ENCODE measurements at places on chromosomes 5 and 9.

- DNase-seq, result no peak
These were observed 10.9 kb upstream of the EGFL7 start for GRCh38 chr9:136651860-136652259.

- DNase-seq, result no peak
These were observed 97.4 kb downstream of the HOMER1 start for GRCh38 chr5:79416499-79416898.

DNA sequence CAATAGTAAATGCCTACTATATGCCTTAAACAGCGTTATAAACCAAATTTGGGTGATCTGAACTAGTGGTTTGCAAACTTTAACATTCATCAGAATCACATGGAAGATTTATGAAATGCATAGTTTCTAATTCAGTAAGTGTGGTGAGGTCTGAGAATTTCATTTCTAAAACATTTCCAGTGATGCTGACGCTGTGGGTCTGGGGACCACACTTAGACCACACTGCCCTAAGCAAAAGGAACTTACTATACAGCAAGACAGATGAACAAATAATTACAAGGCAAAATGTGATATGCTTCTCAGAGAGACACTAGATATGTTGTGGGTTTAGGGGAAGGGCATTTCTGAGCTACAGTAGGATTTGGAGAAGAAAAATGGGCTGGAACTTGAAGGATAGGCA is 72.6 kb downstream of the OXCT1 start:
- no peak for DNase-seq

GRCh38 chr9:77040340-77040739 is 20.9 kb downstream of the FOXB2 start:
- DNase-seq, result no peak

DNA sequence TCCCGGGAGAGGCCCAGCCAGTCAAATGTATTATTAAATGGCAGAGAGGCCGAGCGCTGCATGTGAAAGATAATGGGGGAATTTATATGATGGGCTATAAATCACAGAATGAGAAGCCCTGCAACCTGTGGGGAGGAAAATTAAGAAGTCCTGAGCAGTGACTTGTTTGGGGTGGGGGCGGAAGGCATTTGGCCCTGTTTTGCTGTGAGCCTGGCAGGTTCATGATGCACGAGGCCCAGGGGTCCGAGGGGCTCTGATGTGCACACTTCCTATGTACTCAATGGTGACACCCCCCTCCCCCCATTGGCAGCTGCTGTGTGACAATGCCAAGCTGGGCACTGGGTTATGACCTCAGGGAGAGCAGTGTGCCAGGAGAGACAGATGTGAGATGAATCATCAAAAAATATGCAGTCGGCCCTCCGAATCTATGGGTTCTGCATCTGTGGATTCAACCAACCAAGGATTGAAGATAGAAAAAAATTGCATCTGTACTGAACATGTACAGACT is 13.7 kb upstream of the DAB2IP start:
- no peak for DNase-seq

DNA sequence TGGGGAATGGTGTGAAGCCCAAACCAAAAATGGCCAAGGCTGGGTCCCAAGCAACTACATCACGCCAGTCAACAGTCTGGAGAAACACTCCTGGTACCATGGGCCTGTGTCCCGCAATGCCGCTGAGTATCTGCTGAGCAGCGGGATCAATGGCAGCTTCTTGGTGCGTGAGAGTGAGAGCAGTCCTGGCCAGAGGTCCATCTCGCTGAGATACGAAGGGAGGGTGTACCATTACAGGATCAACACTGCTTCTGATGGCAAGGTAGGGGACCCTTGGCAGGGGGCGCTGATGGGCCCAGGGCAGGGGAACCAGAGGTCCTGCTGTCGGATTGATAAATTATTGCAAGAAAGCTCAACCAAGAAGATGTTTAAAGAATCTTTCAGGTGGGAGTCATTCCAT is 19.8 kb downstream of the ABL1 start:
- DNase-seq, result no peak

GRCh38 chr5:177473443-177474001 is at the start of gene DBN1:
Gene DBN1, minus strand, starts transcription at chr5:177473634. Its CDS starts 113 bp downstream, at chr5:177473521.
- no peak for DNase-seq

DNA sequence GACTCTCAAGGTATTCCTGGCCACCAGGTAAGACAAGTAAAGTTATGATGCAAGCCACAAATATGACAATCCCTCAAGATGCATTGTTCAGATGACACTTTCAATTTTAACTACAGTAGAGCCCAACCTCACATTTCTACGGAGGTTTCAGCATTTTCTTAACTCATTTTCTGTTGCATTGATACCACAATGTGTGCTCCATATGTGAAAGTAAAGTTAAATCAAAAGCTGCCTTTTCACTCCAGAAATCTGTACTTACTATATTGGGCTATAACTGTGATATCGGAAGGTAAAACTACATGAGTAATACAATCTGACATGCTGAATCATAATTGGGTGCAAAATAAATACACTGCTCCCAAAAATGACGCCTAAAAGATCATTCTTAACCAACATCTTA is 333.6 kb upstream of the MEF2C start:
- no peak for DNase-seq

GRCh38 chr9:421896-422295 is 207.2 kb downstream of the DOCK8 start:
- no peak for DNase-seq

DNA sequence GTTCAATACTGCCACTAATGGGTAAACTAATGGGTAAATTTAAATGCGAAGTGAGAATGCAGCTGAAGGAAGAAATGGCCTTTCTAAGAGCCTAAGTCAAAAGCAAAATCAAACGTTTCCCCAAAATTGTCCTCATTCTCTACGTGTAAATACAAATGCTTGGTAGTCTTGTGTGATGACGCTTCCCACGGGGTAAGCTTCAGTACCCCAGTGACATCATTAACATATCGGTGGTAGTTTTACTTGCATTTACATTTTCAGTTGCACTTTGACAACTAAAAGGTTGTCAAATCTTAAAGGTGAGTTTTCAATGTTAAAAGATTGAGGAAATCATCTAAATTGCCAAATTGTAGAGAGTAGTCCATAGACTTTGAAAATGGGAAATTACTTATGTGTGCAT is 550.7 kb upstream of the CCNG1 start:
- DNase-seq, result no peak

DNA sequence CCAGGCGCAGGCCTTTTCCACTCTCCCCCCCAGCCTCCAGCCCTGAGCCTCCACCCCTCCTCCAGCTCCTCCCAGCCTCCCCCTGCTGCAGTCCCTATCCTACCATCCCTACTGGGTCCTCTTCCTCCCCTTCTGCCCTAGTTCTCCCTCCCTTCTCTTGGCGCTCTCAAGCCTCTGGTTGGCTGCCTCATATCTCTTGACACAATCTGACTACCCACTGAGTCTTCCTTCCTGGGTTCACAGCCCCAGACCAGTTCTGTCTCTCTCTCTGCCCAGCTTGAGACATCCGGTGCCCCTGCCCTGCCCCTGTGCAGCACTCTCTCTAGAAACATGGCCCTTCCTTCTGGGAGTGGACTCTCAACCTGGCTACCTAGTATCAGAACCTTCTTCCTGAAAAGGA is 76.2 kb downstream of the TSPAN17 start:
- no peak for DNase-seq

GRCh38 chr9:27126670-27127069 is 17.6 kb downstream of the TEK start:
- DNase-seq, result no peak

GRCh38 chr9:78252616-78253015 is 16.7 kb downstream of the CEP78 start:
- DNase-seq, result no peak

DNA sequence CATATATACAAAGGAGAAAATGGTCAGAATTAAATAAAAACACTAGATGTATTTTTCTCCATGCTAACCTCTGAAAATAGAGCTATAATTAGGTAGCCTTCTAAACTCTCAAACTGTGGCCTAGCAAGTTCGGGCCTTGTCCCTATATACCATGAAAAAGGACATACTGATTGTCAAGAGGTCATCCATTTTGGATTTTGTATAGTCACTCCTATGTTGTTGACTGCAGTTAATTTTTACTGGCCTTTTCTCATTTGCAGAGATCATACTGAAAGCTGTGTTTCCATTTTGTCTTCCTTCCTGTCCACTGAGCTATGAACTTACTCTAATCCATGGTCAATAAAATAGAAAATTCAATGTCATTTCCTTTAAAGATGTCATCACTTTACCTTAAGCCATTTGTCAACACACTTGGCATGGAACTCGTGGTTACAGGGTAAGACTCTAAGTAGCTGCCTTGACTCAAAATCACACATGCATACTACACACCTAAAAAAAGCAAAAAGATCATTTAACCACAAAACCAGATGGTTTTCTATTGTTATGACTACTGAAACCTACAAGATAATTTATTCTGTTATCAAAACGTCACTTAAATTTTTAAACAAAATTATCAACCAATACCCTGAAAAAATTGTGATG is 58.0 kb downstream of the RNF38 start:
- DNase-seq, result no peak

DNA sequence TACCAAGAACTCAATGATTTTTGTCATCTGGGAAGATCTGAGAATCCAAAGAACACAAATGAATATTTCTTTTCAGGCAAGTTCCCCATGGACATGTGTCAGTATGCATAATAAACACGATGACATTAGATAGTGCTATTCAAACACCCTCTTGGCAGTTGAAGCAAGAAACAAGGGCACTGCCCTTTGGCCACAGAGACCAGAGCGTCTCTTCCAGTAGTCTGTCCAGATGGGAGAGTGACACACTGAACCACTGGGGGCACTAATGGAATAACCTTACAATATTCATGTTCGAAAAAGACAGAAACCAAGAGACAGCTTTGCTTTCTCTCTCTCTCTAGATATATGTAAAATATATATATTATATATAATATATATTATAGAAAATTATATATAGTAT is 301.9 kb downstream of the CTNND2 start:
- DNase-seq, result no peak

- DNase-seq, result no peak
These were observed 23.2 kb downstream of the RETREG1 start for GRCh38 chr5:16593628-16594027.

DNA sequence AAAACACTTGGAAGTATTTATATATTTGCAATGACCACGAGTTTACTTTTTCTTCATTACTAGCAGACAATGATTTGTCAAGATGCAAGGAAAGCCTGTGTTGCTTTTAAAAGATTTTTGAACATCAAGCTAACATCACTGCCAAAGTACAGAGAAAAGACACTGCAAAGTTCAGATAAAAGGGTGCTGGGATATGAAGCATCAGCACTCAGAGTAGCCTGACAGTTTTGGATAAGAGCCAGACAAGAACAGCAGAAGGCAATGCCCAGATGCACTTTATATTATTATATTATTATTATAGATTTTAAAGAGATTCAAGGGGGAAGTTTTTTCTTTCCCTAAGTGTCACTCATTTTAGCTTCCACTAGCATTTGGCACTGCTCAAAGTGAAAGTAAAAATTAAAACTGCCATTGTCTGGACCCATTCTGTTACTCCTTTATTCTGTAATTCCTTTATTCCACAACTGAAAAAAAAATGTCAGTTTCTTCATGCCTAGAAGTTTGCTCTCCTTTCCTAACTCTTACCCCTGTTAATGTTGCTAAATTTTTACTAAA is 240.6 kb downstream of the EFNA5 start:
- no peak for DNase-seq

- peak; percentile 52 for DNase-seq
These were observed 718 bp upstream of the DENND4C start for GRCh38 chr9:19229595-19230354.

All from iPS DF 19.7 (cell line).